Epithelial cell of esophagus (primary cell): ENCODE measurements at places on chromosomes 2 and 18.

- no peak for DNase-seq
These were observed 1173.6 kb upstream of the CHAC2 start for GRCh38 chr2:52594026-52594425.

DNA sequence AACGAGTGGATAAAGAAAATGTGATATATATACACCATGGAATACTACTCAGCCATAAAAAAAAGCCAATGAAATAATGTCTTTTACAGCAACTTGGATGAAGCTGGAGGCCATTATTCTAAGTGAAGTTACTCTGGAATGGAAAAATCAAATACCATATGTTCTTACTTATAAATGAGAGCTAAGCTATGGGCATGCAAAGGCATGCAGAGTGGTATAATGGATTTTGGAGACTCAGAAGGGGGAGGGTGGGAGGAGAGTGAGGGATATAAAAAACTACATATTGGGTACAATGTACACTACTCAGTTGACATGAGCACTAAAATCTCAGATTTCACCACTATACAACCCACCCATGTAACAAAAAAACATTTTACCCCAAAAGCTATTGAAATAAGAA, 1.7 kb upstream of the MSGN1 start:
- DNase-seq = peak; percentile 70

DNA sequence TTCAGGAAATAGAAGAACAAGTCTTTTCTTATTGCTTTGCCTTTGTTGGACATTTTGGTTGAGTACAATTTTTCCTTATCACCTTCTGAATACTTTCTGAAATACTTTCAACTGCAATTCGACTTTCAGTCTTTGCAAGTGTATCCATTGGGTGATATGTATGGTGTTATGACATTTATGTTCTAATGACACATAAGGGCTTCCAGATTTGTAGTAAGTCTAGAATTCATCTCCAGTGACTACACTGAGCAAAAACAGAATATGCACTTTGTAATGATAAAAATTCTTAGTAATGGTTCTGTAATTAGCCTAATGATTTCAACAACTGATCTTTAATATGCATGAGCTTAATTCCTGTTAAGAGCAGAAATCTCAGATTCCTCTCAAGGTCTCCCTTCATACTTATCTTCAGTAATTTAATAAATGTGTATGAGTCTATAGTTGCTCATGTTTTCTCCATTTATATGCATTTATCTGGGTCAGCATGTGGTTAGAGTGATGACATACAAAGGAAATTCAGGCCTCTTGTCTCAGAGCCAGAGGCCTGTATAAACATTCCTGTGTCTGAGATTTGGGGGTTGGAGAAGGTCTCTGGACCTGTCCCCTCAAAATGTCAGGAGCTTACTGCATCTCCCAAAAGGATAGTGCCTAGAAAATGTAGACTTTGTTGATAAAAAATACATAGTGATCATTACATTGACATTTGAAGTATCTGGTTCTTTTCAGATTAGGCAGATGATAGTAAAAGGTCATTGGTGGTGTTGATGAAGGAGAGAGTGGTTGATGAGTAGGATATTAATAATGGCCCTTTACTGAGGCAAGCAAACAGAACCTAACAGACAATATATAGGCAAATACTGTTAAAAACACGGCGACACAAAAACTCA, 114.9 kb downstream of the QPCT start:
- DNase-seq = peak; percentile 47

- peak; percentile 34 for DNase-seq
These were observed 25.1 kb upstream of the CREB1 start for GRCh38 chr2:207504513-207505170.

DNA sequence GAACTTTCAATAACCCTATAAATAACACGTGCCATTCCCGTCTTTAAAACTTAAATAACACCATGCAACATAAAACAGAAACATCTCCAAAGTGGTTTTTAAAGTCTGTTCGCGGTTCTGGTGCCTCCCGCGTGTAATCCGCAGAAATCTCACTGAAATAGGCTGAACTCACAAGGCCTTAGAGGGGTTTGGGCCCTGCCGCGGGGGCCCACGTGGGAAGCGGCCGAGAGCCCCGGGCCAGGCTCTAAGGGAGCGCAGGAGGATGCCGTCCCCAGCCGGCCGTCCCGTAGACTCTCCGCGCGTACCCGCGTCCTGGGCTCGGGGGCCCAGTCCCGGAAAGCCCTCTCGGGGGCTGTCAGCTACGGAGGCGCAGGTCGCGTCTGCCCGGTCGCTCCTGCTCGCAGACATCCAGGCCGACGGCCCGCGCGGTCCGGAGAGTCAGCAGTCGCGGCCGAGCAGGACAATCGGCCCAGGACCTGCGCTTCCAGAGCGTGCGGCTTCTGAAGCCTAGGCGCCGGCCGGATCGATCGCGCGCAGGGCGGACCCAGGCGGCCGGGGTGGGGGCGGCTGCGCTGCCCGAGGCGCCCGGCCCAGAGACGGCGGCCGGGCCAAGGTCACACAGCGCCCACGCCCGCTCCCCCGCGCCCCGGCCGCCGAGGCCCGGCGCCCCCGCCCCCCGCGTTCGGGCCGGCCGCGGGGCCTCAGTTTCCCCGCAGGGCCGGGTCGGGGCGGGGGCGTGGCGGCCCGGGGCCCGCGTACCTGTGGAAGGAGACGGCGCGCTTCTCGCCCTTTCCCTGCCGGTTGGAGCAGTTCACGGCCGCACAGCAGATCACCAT, 558 bp downstream of the THAP4 start:
- DNase-seq = peak; percentile 49

- peak; percentile 8 for DNase-seq
These were observed 73.6 kb downstream of the CD226 start for GRCh38 chr18:69874058-69874457.

DNA sequence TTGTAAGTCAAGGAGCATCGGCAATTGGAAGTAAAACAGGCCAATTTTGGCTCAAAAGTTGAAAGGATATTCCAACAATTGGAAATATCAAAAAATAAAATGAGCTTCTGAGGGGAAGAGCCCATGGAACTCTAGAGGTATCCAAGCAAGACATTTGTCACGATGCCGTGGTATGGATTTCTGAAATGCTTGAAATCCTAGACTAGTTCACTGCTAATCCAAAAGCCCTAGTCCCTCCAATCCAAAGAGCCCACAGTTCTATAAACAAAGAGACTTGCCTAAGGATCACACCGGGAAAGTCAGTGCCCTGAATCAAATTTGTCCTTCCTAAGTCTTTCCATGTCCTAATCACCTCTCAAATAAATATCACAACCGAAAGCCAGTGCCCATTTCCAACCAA, 85.1 kb downstream of the CLHC1 start:
- DNase-seq = no peak

DNA sequence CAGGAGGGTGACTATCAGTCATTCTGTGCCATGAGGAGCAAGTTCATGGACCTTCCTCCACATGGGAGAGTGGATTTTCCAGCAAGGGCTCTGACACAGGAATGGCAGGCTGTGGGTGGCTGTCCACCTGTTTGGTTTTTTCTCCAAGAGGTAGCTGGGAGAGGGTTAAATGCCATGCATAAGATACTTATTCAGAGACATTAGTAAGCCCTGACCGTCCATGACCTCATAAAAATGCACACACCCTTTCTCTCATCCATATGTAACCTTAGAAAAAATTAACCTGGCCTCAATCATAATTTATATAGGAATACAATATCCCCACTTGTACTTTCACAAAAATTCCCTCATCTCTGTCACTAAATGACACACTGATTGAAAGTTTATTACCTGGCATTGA, 51.3 kb downstream of the NPPC start:
- no peak for DNase-seq

DNA sequence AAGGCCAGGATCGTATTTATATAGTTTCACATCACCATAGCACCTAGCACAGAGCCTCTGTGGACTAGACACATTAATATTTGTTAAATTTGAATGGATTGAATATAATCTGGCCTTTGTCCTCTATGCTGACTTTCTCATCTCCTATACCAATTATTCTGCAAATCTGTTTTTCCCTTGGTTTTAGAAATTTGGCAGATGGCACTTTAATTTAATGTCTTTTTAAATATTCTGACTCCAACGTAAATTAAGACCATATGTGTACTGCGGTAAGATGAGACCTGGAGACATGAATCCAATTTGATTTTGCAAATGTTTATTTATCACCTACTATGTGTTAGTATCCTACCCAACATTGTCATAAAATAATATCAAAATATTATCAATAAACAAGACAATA, 1281.9 kb upstream of the PIK3C3 start:
- no peak for DNase-seq

- no peak for DNase-seq
These were observed 238.4 kb downstream of the ACTR3 start for GRCh38 chr2:114128263-114128662.

DNA sequence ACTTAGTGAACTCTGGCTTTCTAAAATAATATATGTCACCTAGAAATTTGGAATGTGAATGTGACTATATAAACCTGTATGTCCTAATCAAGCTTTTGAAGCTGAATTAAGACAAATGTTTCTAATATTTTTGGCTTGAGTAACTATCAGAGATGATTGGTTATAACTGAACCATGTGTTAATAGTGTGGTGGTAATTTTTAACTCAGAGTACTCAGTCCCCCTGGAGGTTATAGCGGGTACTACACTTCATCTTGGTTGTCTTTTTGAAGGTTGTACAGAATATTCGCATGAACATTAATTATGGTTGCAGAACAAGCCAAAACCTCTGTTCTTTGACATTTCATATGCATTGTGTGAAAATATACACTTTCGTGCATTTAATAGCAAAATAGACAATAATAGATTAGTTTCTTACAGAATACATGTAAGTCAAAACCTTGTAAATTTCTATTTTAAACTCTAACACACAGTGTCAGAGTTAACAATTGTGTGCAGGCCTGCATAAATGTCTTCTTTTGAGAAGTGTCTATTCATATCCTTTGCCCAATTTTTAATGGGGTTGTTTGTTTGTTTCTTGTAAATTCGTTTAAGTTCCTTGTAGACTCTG, 86.0 kb downstream of the OSBPL6 start:
- peak; percentile 71 for DNase-seq

DNA sequence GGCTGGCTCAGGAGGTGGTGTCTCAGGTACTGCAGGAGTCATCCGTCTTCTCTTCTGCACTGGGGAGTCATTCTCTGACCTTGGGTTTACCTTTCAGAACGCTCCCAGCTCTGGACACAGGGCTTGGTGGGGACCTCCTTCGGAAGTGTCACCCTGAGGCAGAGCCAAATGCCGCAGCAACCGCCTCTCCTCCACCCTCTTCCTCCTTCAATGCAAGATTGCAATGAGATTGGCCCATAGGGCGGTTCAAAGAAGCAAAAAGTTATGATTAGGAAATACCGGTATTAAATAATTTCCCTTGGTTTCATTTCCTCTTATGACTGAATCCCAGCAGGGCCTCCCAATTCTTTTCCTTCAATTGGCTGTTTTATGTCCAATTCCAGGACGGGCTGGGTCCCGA, 178.8 kb downstream of the ACKR3 start:
- peak; percentile 73 for DNase-seq

DNA sequence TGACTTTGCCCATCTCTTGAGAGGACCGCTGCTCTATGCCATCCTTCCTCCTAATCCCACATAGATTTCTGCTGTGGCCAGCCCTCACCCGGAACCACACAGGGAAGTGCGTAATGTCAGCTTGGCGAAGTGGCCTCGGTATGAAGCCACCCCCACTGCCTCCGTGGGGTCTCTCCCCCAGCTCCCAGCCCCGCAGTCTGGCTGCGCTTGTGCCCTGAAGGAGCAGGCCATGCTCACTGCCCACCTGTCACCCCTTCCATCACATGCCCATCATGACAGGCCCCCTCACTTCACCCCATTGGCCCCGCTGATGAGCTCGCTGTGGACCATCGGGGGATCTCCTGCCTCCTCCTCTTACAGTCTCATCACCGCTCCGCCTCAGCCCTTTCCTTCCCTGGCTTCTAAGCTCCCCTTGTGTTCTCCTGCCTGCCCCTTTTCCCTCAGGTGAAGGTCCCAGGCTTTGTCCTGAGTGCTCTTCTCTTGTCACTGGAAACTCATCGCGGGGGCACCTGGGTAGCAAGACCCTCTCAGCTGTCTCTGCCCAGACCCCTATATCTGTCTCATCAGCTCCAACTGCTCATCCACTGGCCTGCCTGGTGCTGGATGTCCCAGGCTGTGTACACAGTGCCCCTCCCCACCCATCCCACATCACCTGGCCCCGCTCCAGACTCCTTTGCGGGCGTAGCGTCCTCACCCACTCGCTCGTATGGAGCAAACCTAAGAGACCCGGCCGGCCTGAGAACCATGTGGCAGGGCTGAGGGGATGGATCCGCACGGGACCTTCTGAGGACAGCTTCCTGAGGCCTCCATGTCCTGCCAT, 81.7 kb downstream of the GLI2 start:
- DNase-seq = no peak

GRCh38 chr2:9462313-9462712, 12.0 kb upstream of the IAH1 start:
- DNase-seq = no peak

DNA sequence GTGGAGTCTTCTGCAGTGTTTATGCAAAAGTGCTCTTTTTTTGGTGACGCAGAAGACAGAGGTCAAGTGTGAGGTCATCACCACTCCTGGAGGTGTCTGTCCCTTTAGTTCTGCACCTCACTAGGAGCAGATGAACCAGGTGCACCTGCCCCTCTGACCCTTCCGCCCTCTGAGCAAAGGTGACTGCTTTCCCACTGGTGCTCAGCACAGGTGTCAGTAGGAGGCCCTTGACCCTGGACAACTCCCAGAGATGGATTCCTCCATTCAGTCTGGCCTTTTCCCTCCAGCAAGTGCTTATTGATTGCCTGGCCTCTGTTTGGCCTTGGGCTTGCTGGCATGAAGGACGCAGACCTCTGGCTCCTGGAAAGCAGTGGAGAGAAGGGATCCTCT, 8.7 kb upstream of the SLC4A3 start:
- DNase-seq = no peak
